Hematopoietic multipotent progenitor cell (in vitro differentiated cells): ENCODE measurements at places on chromosomes 5 and 9. TPM values are rescaled to one million over a fixed set of nuclear protein-coding genes. Genes with fewer than 3 reads are reported as not detected.
A peak's percentile ranks its signal among the peaks of the same experiment; 100 is the strongest.

LCN15 gene
- total RNA-seq, result not detected

DNA sequence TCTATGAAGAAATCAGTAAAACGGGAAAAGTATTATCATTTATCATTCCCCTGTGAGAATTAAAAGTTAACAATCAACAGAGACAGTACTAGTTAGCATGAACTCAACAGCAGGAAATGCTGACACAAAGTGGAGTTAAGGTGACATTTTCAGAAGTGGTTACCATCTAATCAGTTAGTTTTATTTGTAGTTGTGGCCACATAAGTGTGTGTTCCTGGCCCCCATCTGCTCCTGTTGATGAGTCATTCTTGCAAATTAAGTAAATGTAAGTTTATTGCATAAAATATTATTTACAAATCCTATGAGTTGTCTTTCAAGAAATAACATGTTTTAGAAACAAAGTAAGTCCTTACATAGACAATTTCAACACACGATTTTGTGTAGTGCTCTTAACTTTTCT is 8.9 kb upstream of the BNC2 start:
- peak; percentile 27 for DNase-seq

EIF4E1B gene
- total RNA-seq, result not detected

DNA sequence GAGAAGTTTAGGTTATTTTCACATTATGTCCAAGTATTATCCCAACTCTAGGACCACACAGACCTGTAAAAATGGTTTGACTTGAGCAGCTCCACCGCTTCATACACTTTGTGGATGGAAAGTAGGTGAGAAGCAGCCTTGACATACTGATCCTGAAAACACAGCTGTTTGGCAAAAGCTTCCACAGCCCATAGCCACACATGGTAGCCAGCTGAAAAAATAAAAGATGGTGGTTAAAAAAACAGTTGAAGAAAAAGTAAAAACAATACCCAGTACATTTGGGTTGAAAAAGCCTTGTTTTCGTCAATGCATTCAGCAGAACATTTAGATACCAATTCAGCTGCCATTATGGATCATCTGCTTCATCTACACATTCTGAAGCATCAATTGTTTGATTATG is 36.7 kb downstream of the GEMIN5 start:
- no peak for DNase-seq

DNA sequence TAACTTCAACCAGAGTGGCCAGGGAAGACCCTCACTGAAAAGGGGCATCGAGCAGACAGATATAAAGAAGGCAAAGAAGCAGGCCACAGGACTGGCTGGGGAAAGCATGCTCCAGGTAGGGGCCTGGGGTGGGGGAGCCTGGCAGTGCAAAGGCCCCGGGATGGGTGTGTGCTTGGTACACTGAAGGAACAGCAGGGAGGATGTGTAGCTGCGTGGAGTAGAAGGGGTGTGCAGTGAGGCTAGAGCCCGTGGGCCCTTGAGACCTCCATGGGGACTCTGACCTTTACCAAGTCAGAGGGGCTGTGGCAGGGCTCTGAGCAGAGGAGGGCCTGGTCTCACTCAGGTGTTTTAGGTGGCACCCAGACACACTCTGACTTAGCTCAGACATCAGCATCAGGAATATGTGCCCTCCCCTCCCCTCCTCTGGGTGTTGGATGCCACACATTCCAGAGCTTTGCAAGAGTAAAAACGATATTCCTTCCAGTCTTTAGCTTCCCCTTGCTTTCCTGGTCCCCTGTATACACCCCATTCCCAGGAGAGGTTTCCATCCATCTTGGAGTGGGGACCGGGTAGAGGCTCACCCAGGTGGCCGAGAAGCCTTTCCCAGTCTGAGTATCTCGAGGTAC is 7.6 kb downstream of the TRIM7 start:
- DNase-seq, result no peak

GRCh38 chr5:122107016-122107415 is 22.3 kb upstream of the ZNF474 start:
- DNase-seq, result no peak

- DNase-seq, result no peak
Observed at GRCh38 chr5:95864944-95865504, 42.5 kb upstream of the GLRX start.

BARHL1 gene
- total RNA-seq, result not detected

DNA sequence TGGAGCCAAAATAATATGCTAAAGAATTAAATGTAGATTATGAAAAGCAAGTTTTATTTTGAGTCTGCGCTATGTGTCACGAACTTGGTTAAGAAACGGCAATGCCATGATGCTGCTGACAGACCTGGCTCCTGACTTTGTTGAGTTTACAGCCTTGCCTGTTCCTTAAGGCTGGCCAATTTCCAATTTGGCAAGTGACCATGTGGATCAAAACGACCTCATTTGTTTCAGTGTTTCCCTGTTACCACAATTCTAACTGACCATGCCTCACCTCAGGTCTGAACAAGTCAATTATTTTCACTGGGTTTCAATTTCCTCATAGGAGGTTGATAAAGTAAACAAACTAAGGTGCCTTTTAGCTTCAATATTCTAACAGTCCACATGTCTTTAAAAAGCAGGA is 461.4 kb downstream of the ZNF608 start:
- DNase-seq, result no peak

DNA sequence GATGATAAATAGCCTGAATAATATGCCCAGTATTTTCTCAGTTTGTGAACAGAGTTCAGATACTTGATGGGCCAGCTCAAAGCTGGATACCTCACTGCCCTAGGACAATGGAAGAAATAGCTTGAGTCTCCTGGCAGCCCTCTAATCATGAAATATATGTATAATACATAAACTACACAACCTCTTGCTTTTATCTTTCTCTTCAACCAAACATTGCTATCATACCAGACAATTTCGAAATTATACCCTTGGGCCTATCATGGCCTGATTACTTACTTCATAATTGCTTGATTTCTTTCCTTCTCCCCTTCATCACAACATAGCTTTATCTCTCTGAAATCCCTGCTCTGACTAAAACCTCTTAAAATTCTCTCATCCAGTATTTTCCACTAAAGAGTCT is 1144.9 kb upstream of the C9orf72 start:
- no peak for DNase-seq

- no peak for DNase-seq
Observed at GRCh38 chr9:128211186-128211980, 8.2 kb downstream of the DNM1 start.

GRCh38 chr5:69368458-69369339 is 621 bp downstream of the AK6 start:
- peak; percentile 25 for DNase-seq

DNA sequence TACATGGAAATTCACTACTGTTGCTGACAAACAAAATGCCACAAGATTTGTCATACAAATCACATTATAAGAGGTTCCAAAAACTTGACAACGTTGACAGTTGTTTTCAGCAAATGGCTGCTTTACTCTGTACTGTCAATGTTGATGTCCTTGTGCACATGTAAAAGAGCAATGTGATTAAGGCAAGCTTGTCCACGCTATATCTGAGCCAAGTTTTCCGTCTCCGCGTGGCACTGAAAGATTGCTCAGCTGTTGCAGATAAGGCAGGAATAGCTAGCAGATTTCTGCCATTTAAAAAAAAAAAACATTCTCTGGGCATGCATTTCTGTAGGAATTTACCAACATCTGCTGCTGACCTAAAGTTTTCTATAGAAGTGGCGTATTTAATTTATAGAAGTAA is 46.4 kb upstream of the MEF2C start:
- DNase-seq, result no peak

- no peak for DNase-seq
Observed at GRCh38 chr9:4499917-4500316, 9.6 kb downstream of the SLC1A1 start.

GRCh38 chr5:14838396-14839319 is 32.9 kb downstream of the ANKH start:
- DNase-seq, result no peak

PPIP5K2 gene
- total RNA-seq, result 36.1 TPM

- DNase-seq, result no peak
Observed at GRCh38 chr5:124843596-124843899, 97.1 kb upstream of the ZNF608 start.

DNA sequence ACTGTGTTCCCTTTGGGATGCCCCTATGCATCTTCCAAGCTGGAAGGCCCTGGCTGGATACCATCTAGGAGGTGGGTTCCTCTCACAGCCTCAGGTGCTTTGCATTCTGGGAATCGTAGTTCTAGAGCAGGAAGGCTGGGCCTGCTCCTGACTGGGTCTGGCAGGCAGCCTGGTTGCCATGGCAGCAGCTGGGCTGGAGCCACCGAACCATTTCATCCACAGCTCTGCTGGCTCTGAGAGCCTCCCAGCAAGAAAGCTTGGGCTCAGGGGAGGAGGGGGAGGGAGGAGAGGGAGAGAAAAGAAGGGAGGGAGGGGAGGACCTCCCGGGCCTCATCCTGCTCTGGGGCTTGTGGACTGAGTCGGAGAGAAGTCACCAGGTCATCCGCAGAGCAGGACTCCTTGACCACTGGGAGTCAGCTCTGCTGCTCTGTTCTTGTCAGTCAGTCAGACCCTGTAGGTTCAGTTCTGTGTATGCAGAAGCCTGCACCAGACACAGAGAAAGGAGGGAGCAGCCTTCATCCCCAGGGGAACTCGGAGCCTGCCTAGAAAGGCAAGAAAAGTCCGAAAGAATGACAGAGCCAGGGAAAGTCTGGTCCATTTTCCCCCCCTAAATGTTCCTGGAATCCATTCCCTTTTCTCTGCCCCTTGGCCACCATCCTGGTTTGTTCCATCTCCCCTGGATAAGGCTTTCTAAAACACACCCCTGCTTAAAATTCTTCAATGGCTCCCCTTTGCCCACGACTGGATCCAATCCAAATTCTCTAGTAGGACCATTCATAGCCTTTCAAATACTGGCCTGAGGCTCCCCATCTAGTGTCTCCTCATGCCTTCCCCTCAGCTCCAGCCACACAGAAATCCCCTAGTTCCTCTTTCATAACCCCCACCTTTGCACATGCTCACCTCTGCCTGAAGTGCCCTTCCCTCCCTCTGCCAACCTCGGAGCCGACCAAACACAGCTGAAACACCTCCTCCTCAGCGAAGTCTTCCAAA is 65.4 kb upstream of the ARAP3 start:
- no peak for DNase-seq

TAS2R1 gene
- total RNA-seq, result not detected

CDH6 gene
- under 0.01 TPM for total RNA-seq

- no peak for DNase-seq
Observed at GRCh38 chr9:121838746-121839669, 187.6 kb downstream of the DAB2IP start.

- DNase-seq, result peak; percentile 1
Observed at GRCh38 chr5:163727028-163727427, 221.6 kb downstream of the MAT2B start.

GRCh38 chr9:135500071-135500524 is 384 bp upstream of the MRPS2 start:
- no peak for DNase-seq

DNA sequence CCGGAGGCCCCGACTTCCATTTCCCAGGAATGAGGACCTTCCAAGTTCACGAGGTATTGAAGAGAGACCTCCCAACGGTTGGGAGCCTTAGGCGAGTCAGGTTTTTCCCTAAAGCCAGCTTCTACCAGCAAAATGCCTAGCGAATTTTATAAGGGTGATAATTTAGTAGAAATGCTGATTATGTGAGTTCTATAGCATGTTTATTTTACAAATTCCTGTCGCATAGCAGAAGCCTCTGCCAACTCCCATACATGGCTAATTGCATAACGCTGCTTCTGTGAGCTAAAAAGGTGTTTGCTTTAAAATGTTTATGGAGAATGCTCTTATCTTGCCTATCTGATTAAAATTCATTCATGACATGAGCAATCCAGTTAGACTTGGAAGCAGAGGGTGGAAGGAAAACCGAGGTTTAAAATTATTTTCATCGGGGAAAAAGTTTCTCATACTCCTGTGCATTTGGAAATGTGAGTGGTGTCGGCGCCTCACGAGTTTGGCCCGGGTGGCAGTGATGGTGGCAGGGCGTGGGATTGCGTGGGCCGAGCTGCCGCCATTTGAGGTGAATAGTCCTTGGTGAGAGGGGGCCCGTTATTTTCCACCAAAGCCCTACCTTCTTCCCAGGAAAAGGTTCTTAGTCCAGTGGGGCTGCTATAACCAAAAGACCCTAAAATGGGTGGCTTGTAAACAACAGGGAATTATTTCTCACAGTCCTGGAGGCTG is 104.4 kb upstream of the FCN2 start:
- DNase-seq, result no peak

DNA sequence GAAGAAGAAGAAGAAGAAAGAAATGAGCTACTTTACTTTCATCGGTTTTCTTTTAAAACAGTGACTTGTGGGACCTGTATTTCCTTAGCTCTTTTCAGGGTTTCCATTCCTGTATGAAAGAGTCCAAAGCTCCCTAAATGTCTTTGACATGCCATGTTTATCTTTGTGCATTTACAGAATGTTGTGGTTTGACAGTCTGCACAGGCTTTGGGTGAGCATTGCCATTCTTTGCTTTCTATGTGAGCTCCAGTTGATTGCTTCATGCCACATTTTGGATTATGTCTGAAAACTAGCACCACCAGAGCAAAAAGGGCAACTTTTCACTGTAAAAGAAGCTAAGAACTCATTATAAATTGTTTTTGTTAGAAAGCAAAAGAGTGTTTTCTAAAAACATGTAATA is 733.4 kb downstream of the TLE4 start:
- no peak for DNase-seq

HINT2 gene
- total RNA-seq, result 22.6 TPM

- DNase-seq, result no peak
Observed at GRCh38 chr9:129402371-129402739, 218.5 kb downstream of the C9orf50 start.

- no peak for DNase-seq
Observed at GRCh38 chr9:136494531-136495215, 11.8 kb upstream of the SEC16A start.

ADAMTS12 gene
- not detected for total RNA-seq

- DNase-seq, result no peak
Observed at GRCh38 chr5:178212241-178213002, 8.1 kb downstream of the HNRNPAB start.

- DNase-seq, result peak; percentile 22
Observed at GRCh38 chr5:55232271-55232984, 980 bp downstream of the CCNO start.

ROPN1L gene
- total RNA-seq, result 1.9 TPM

GRCh38 chr9:81759680-81760215 is 70.4 kb upstream of the TLE1 start:
- no peak for DNase-seq

SOHLH1 gene
- not detected for total RNA-seq

DNA sequence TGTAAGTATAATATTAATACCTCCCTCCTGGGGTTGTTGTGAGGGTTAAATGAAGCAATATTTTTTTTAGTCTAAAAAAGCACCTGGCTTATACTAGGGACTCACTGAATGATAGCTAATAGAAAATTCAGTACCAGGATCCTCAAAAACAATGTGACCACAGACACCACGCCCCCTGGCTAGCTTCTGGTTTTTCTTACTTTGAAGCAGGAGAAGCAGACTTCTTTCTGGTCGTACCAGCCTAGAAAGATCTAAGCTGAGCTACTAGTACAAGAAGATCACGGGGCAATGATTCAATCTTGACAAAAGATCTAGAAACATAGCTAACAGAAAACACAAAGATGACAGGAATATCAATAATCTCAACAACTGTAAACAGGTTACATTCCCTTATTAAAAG is 218.5 kb upstream of the SLC30A5 start:
- no peak for DNase-seq

GRCh38 chr9:100700689-100701318 is 122.9 kb downstream of the CAVIN4 start:
- DNase-seq, result no peak
